Left colon (tissue), 2 donors: ENCODE measurements at places on chromosomes 3 and 15. TPM values are rescaled to one million over a fixed set of nuclear protein-coding genes. Genes with fewer than 3 reads are reported as not detected.

DNA sequence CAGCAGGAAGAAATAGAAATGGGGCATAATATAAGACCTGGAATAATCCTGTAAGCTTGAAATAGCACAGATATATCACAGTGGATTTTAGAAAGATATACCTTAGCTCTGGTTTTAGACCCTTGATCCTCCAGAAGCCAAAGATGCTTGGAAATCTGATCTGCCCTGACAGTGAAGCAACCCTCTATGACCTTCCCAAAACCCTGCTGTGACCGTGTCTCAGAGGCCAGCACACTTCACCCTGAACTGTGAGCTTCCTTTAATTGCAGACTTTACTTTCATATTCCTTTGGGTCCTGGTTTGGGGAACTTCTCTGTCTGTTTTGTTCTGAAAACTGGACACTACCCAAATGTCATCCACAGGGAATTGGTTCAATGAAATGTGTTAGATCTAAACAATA lies 13.0 kb downstream of the MECOM start:
- no peak for DNase-seq

- no peak for DNase-seq
Observed at GRCh38 chr3:40588406-40588805, 63.6 kb downstream of the ZNF621 start.

DNA sequence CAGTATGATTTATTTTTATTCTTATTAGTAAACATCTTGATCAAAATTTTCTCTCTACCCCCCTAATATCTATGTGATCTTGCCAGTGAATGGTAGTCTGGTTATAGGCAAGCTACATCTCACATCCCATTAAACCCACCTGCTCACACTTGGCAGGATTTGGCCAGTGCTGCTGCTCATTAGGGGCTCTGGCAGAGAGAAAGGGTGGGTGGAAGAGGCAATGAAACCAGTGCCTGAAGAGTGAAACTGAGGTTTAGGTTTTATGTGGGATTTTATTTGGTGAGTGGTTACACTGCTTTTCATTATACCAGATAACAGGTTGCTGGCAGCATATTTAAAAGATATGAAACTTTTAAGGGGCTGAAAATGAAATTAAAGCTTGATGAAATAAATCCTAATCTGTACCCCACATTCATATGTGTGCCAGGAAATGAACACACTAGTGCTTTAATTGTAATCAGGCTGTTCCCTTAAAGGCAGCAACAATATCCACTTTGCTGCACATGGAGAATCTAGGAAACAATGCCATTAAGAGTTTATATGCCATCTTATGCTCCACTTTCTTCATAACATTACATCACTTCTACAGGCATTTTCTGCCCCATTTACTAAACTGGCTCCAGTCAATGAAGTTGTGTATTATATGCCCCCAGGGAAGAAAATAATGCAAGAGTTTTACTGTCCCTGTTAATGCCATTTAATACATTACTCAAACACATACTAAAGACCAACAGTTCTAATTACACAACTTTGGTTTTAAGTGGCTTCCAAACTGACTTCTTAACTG lies 688.7 kb downstream of the MECOM start:
- no peak for DNase-seq

The GRK7 gene
- total RNA-seq = not detected

The TMEM212 gene
- not detected for total RNA-seq

DNA sequence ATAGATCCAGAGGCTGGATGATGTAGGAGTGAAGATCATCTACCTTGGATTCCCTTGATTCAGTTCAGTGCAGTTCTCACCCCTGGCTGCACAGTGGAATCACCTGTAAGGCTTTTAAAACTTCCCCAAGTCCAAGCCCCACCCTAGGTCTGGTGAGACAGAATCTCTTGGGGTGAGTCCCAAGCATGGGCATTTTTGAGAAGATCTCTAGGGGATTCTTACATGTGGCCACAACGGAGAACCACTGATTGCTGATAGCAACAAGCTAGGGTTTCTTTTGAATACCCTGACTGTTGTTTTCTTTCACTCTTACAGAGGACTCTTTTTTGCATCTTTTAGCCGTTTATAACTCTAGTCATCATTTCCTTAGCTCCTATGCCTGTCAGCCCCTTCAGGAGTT lies 204.9 kb upstream of the RASGRP1 start:
- no peak for DNase-seq
